Stimulated activated CD8-positive, alpha-beta memory T cell treated with anti-CD3 and anti-CD28 coated beads, Interleukin-2, amount 100 ng/mL, for 48 hours (primary cell): ENCODE measurements at places on chromosomes 6 and 20.

GRCh38 chr6:77356821-77357220 is 106.5 kb downstream of the HTR1B start:
- DNase-seq = no peak

GRCh38 chr20:62481425-62482145 is 5.8 kb upstream of the GATA5 start:
- DNase-seq = no peak

DNA sequence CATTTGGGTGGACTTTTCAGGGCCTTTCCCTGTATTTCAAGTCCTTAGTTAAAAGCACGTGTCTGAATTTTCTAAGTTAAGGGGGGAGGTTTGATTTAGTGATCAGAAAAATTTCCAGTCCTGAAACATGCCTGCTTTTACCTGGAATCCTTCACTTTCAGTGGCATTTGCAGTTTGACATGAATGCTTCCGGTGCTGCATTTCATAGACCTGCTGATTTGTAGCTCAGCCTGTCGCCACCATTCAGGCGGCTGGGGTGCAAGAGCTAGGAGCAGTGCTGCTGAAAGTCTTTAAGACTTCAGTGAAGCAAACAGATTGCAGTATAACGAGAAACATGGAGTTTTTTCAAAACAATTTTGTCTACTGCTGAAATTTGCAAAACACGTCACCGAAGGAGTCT is 14.0 kb downstream of the RPS6KA2 start:
- no peak for DNase-seq

DNA sequence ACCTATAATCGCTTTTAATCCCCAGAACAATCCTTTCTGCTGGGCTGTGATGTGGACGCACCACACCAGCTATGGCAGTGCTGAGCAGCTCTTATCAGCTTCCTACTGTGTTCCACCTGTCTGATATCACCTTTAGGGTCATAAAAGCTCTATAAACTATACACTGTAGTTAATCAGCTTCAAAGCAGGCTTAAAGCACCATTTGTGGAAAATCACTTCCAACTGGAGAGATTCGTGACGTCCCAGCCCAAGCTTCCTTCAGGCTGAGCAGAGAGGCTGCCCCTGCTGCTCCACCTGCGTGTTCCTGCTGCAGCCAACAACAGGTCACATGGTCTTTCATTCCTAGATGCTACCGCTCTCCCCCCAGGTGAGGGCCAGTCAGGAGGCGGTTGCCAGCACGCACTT is 156.5 kb downstream of the SMOC2 start:
- no peak for DNase-seq

- no peak for DNase-seq
Measured at GRCh38 chr20:31606804-31607639, 1.9 kb downstream of the ID1 start.

- no peak for DNase-seq
Measured at GRCh38 chr6:57435475-57436160, 118.2 kb downstream of the PRIM2 start.

DNA sequence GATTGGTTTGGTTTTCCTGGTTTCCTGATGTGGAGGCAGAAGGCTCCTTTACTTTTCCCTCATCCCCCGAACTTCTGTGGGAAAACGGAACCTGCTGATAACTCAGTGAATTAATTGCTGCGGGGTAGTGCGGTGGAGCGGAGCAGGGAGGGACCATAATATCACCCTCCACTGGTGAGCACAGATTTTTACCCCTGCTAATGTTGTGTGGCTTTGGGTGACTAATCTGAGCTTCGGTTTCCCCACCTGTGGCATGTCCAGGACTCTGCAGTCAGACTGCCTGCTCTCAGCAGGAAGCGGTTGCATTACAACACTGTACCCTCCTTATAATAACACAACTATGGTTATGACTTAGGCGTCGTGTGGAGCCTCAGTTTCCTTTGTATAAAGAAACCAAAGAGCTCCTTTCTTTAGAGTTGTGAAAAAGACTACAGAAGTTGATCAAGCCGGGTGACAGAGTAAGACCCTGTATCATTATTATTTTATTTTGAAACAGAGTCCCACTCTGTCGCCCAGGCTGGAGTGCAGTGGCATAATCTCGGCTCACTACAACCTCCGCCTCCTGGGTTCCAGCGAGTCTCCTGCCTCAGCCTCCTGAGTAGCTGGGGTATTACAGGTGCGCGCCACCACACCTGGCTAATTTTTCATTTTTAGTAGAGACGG is 2.2 kb upstream of the ID1 start:
- no peak for DNase-seq

DNA sequence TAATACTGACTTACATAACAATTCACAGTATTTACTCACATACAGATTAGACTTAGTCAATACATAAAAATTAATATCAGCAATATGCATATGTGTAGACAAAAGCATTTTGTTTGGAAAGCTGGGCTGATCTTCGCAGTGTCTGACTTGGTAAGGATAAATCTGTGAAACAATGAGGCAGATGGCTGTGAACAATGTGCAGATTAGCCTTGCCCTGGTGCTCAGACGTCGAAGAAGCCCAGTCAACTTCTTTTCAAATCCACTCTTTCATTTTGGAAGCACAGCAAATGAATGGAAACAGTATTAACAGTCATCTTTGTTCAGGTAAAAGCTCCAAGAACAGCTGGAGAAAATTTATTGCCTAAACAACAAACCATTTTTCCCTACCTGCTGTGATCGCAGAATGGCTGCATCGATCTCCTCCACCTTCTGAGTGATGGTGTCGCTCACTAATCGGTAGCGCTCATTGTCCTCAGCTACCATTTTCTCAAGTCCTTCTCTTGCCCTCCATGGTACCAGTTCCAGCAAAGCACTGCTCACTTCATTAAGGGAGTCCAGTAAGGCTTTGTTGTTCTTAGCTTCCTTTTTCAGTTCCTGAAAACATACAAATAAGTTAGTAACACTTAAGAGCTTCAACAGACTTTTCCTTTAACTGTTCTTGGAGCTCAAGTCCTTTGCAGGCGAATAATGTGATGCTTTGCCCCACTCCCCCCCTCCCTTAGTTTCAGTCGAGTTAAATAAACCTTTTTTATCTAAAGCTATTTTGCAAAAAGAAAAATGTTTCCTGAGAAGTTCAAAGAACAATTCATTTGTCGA is 116.5 kb downstream of the DST start:
- DNase-seq = no peak

DNA sequence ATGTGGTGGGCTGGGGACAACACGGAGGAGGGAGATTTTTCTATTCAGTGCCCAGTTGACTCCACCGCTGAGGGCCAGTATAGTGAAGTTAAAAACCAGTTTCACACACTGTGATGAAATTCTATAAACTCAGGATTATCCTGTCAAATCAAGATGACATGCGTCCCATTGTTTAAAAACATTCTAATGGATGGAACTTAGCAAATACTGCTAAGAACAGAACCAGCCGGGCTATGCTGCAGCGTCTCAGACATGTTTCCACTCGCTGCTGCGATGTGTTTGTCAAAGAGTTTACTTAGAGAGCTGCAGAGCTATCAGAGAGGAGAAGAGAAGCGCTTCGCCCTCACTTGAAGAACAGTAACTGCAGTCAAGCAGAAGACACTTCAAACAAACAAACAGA is 212.6 kb upstream of the FOXQ1 start:
- DNase-seq = no peak

- DNase-seq = no peak
Measured at GRCh38 chr20:63024573-63025392, 18.0 kb upstream of the BHLHE23 start.
